ENCODE measurements at places on chromosomes 1 and 21.

GRCh38 chr1:12711536-12711935 lies 4.4 kb upstream of the AADACL3 start:
- DNase-seq: no peak

GRCh38 chr1:8765198-8765597 lies 52.2 kb downstream of the RERE start:
- no peak for DNase-seq

- DNase-seq: no peak
Measured at GRCh38 chr1:220347654-220348175, 75.5 kb upstream of the RAB3GAP2 start.

DNA sequence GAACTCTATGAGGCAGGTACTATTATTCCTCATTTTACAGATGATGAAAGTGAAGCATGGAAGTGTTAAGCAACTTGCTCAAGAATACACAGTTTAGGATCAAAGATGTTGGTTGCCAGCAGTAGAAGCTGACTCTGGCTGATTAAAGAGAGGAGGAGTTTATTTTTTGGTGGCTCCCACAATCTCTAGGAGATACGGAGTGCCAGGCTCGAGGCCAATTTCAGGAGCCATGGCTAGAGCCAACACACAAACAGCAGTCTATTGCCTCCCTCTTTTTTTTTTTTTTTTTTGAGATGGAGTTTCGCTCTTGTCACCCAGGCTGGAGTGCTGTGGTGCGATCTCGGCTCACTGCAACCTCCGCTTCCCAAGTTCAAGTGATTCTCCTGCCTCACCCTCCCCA lies 19.6 kb downstream of the TTF2 start:
- DNase-seq: no peak

GRCh38 chr1:109573785-109574184 lies 25.4 kb downstream of the GNAI3 start:
- no peak for DNase-seq

GRCh38 chr1:46094471-46095005 lies 37.9 kb downstream of the PIK3R3 start:
- DNase-seq: no peak

- no peak for DNase-seq
Measured at GRCh38 chr21:42302076-42302650, 13.0 kb downstream of the TFF3 start.

GRCh38 chr1:117117697-117118096 lies 3.9 kb downstream of the TRIM45 start:
- DNase-seq: no peak

- no peak for DNase-seq
Measured at GRCh38 chr1:206600527-206600926, 11.7 kb downstream of the EIF2D start.

DNA sequence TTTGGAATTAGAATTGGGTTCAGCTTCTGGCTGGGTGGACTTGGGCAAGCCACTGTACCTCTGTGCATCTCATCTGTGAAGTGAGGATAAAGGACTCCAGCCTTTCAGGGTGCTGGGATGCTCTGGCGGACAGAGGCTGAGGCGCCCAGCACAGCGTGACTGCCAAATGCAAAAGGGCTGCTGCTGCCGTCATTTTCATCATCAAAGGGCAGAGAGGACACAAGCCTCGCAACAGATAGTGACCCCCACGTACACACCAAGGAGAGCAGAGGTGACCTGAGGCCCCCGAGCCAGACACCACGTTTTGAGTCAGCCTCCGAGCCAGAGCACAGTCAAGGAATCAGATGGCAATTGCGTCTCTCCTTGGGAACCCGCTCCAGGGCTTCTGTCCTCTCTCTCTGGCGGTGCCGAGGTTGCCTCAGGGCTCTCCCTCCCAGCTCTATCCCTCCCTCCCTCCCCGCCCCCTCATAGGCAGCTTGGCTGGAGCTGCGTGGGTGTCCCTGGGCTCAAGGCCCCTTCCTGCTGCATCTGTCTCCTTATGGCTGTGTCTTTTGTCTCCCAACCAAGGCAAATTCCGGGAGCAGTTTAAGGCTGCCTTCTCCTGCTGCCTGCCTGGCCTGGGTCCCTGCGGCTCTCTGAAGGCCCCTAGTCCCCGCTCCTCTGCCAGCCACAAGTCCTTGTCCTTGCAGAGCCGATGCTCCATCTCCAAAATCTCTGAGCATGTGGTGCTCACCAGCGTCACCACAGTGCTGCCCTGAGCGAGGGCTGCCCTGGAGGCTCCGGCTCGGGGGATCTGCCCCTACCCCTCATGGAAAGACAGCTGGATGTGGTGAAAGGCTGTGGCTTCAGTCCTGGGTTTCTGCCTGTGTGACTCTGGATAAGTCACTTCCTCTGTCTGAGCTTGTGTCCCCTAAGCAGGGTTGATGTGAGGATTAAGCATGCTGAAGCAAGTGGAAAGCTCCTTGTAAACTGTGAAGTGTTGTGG lies 9.0 kb downstream of the HCRTR1 start:
- DNase-seq: no peak

DNA sequence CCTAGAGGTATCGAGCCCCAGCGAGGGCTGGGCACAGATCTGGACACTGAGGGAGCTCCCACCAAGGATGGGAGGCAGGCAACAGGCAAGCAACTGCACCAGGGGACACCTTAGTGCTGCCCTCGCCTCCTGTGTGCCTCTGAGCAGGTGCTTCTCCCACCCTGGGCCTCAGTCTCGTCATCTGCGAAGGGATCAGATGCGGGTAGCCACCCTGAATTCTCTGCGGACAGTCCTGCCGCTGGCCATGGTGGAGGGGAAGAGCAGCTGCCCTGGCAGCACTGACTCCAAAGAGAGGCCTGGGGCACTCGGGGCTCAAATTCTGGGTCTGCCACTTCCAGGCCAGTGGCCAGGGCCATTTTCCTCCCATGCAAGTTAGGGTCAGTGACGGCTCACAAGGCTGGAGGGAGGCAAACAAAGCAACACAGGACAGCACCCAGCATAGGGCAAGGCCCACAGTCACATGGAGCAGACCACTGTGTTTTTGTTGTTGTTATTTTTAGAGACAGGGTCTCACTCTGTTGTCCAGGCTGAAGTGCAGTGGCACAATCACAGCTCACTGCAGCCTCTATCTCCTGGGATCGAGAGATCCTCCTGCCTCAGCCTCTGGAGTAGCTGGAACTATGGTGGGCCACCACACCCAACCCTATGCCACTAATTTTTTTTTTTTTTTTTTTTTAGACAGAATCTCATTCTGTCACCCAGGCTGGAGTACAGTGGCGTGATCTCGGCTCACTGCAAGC lies 7.1 kb upstream of the SDC3 start:
- DNase-seq: no peak

DNA sequence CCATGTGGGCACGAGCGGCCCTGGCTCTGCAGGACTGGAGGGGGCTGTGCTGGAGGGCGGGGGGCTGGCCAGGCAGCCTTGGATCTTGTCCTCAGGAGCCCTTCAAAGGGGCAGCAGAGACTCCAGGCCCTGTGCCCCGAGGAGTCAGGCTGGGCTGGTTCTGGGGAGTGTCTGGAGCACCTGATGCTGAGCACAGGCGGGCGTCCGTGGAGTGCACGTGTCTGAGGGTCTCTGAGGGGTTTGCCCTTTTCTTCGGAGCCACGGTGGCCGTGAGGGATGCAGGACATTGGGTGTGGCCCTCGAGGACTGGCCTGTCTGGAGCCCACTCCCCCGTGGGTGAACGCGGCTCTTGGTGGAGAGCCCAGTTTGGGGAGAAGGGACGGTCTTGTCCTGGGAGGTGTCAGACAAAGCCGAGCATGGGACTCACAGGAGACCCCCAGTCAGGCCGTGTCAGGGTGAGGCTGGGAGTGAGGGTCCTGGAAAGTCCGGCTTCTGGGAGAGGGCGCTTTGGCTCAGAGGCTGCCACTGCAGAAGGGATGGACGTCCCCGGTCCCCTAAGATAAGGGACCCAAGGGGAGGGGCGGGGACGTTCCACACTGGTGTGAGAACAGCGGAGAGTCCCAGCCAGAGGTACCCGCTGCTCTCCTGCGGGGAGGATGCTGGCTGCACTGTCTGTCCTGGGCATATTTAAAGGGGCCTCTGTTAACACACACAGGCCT lies 60.8 kb downstream of the COL18A1 start:
- no peak for DNase-seq

GRCh38 chr21:44779417-44780136 lies 22.0 kb downstream of the UBE2G2 start:
- no peak for DNase-seq

- DNase-seq: no peak
Measured at GRCh38 chr1:41719590-41719989, 199.1 kb downstream of the HIVEP3 start.

DNA sequence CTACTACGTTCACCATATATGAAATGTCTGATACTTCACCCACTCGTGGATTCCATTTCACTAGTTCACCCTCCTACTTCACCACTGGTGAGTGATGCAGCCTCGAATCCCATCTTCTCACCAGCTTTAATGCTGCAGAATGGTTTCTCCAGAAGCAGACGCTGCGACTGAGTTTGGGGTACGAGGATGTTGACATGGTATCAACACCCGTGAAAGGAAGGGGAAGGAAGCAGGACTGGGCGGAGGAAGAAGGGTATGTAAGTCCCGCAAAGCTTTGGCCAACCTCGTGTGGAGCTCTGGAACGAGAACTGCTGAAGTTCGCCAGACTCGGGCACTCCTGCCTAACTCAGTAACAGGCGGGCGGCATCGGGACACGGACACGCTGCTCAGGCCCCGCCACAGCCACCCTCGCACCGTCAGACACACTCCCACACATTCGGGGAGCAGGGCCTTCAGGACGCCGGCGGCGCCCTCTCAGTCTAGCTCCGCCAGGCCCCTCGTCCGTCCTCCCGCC lies 833 bp upstream of the DIP2A start:
- DNase-seq: no peak

DNA sequence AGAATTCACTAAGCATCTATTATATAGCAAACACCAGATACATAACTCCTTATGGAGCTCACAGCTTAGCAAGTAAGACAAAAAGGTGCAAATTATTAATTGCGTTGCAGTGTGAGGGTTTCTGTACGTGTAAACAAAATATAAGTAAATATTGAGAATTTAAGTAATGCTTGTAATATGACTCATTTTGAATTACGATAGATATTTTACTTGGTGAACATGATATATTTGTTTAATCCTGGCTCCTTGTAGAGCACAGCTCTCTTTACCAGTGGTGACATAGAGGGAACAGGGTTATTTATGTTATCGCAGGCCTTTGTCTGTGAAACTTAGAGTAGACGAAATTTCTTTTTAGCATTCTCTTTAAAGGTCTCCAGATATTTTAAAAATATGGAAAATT lies 36.4 kb downstream of the LYPLAL1 start:
- no peak for DNase-seq

DNA sequence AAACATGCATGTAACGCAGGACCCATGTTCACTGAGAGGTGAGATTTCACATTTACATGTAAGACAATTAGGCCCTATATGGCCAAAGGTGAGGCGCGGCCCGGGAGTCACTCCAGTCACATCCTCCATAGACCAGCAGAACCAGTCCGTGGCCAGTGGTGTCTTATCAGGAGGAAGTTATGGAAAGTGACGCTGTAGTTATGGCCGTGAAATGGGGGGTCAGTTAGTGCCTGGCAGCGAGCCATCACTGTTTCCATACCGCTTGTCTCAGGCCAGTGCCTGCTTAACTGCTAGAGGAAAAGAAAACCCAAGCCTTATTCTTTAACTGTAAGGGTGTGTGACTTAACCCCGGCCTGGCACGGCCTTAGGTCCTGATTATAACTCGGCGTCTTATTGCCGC lies 6.1 kb downstream of the C1orf159 start:
- no peak for DNase-seq

DNA sequence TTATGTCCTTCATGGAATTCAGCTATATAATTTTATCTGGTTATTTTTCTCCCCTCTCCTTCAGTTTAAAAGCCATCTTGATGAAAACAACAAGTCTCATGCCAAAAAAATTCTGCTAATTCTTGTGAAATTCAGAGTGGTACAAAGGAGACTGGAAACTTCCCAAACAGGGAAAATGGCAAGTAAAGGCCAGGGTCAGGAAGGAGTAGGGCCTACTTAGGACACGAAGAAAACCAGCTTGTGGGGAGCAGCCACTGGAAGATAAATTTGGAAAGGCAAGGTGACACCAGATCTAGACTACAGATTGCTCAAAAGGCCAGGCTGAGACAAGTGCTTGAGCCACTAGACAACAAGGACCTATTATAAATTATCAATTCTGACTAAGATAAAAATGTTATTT lies 6.4 kb downstream of the TSTD1 start:
- DNase-seq: no peak

DNA sequence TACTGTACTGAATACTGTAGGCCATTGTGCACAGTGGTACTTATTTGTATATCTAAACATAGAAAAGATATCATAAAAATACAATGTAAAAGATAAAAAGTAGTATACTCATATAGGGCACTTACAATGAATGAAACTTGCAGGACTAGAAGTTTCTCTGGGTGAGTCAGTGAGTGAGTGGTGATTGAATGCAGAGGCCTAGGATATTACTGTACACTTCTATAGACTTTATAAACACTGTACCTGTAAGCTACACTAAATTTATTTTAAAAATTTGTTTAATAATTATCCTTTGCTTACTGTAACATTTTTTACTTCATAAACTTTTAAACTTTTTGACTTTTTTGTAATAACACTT lies 82.5 kb downstream of the FGGY start:
- DNase-seq: peak; percentile 11

DNA sequence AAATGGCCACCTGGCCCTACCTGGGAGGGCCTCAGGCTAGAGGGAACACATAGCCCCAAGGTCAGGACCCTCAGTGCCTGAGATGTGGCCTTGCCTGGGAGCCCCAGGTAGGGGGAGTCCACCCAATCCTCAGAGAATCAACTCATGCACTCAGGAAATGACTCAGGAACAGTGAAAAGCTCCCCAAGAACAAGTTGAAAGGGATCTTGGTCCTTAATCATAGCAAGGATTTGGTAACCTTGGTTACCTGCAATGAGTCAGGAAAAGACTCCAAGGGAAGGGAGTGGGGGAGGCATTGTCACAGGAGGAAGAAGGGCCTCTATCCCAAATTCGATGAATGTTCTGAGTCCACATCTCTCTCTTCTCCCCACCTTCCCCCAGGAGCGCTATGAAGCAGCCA lies 17.0 kb downstream of the MAP7D1 start:
- DNase-seq: no peak

GRCh38 chr1:235624721-235625333 lies 24.8 kb downstream of the GNG4 start:
- no peak for DNase-seq

- DNase-seq: no peak
Measured at GRCh38 chr1:43059640-43060574, 101.2 kb upstream of the SLC2A1 start.

GRCh38 chr1:162305969-162306368 lies 70.7 kb downstream of the SPATA46 start:
- no peak for DNase-seq

- no peak for DNase-seq
Measured at GRCh38 chr1:232878086-232878485, 72.3 kb upstream of the NTPCR start.

- DNase-seq: no peak
Measured at GRCh38 chr1:67716800-67717199, 31.8 kb downstream of the GADD45A start.

DNA sequence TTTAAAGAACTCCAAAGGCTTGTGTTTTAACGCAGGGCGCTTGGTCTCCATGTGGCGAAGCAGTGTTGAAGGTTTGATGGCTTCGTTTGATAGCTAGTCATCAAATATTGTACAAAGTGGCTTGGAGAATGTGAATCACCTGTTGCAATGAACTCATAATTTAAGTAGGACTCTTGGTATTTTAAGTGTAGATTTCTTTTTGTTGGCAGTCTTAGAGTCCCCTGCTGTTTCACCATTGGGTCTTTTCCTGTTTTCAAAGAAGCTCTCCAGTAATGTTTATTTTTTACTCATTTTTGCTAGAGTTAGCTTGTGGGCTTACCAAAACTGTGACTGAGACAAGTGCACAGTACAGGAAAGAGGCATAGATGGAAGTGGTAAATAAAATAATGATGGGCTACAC lies 26.2 kb downstream of the RASAL2 start:
- no peak for DNase-seq
